ENCODE measurements at places on chromosomes 1 and 21.
A peak's percentile ranks its signal among the peaks of the same experiment; 100 is the strongest.

DNA sequence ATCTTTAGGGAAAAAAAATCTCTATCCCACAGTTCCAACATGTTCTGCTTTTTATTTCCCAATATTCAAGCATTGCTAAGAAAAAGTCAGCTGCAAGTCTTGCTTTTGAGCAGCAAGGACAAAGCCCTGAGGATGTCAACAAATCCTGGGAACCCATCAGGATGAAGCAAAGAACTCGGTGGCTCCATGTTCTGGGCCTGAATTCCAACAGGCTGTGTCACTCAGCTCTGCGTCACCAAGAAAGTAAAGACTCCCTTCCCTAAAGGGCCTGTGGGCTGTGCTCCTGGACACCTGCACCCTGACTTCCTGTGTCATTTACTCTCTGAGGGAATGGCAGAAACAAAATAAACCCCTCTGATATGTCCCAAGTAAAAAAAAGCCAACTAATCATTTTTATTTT is 95.5 kb downstream of the TIAM1 start:
- DNase-seq = no peak

DNA sequence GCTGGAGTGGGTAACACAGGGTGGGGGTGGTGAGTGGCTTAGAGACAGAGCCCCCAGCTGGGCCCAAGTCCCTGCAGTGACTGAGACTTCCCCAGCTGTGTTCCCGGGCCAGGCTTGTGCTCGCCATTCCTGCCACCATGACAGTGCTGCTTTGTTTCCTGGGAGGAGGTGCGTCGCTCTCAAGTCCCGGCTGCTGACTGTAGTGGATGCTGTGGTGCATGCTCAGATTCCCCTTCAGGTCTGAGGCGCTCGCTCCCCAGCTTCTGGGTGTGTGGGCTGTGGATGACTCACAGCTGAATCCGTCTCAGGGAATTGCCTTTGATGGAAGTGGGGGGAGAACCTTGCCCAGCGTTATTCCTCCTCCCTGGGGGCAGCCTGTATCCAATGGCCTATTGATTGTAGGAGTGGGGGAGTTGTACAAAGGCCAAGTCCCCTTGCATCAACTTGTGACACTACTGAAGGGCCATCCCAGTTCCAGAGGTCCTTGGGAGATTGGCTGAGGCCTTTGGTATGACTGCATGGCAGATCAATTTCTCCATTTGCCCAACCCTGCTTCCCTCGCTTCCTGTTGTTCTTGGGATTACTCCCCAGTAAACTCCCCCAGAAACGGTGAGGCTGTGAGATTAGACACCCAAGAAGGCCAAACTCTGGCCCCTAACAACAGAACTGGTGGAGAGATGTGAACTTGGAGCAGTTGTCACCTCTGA is 17.8 kb upstream of the POU3F1 start:
- DNase-seq = no peak

DNA sequence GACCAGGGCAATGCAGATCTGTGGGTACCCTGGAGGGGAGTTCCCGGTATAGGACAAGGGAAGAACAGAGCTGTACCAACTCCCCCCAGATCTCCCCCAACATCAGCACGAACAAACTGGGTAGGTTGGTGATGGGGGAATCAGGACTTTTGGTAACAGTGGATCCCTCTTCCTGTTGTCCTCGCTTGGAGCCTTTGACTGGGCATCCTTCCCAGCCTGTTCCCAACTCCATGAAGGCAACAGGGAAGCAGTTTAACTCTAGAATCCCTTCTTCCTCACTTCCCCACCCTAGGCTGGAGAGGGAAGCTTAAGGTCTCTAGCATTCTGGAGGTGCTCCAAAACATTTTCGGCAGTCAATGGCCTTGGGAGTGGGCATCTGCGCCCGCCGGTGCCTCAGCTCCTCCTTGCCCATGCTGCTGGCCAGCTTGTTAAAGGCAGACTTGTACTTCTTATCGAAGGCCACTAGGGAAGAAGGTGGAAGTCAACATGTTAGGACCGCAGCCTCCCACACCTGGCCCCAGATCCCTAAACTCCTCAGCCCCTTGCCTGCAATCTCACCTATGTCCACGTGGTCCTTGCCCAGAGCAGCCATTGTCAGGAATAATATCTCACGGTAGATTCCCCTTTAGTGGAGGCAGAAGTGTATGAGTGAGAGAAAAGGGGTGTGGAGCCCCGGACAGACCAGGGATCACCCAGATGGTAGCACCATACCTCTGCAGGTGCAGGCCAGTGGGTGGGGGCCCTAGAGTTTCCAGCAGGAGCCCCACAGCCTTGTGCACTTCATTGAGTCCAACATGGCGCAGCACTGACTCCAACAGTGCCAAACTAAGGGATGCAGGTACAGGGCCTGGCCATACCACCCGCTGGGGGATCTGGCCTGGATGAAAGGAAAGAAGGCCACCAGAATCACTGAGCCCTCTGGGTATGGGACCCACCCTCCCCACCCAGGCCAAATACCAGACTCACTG is 7.5 kb upstream of the GATAD2B start:
- DNase-seq = no peak

DNA sequence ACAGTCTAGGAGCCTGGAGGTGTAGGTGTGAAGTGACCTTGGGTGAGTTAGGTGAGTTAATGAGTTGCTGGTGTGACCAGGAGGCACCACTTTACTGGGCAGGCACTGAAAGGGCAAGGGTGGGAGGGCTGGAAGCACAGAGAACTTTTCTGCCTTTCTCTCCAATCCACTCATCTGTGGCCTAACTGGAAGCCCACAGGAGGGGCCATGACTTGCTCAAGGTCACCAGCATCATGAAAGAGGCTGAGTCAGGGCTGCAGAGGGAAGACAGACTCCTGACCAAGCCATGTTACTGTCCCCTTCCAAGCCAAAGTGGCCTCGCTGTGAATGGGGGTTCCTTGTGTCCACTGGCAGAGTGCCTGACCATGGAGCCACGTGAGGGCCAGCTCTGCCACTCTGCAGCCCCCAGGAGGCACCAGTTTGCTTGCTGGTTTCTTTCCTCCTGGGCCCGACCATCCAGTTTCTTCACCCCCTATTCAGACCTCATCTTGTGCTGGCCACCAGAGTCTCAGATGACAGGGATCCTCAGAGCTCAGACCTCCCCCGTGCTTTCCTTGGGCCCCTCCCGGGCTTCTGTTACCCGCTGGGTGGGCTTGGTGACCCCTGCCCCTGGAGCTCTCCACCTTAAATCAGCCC is 4.3 kb upstream of the BSND start:
- DNase-seq = no peak

DNA sequence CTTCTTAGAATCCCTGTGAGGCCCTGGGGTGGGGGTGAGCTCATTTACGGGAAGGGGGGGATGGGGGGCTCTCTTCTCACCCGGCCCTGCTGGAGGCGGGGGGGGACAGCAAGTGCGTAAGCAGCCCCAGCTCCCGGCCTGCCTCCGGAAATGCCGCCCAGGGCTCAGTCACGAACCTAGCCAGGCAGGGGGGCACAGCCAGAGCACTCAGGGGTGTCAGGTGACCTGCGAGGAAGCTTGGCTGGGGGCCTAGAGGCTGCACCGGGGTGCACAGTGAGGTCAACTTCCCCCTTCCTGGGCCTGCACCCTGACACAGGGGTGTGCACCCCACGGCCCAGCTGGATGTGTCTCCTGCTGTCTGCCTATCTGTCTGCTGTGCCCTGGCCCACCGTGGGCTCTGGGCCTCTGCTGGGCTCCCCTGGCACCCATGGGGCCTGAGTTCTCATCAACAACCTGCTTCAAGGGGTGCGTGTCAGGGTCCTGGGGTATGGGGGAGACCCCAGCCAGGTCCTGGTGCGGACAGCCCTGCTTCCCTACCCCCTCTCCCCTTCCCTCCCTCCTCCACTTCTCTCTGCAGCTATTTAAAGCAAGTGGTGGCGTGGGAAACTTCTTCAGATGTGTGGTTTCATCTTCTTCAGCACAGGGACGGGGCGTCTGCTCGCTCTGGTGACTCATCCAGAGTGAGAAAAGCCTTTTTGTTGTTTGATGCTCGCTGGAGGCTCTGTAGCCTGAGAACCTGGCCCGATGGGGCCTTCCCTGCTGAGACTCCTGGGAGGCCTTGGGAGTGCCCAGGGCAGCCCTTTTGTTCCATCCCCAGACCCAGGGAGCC is 92.5 kb upstream of the RUNX3 start:
- peak; percentile 96 for DNase-seq

- no peak for DNase-seq
These were observed 51.5 kb downstream of the CTH start for GRCh38 chr1:70462611-70463010.

- DNase-seq = no peak
These were observed 19.9 kb downstream of the KCNQ4 start for GRCh38 chr1:40803447-40803846.

DNA sequence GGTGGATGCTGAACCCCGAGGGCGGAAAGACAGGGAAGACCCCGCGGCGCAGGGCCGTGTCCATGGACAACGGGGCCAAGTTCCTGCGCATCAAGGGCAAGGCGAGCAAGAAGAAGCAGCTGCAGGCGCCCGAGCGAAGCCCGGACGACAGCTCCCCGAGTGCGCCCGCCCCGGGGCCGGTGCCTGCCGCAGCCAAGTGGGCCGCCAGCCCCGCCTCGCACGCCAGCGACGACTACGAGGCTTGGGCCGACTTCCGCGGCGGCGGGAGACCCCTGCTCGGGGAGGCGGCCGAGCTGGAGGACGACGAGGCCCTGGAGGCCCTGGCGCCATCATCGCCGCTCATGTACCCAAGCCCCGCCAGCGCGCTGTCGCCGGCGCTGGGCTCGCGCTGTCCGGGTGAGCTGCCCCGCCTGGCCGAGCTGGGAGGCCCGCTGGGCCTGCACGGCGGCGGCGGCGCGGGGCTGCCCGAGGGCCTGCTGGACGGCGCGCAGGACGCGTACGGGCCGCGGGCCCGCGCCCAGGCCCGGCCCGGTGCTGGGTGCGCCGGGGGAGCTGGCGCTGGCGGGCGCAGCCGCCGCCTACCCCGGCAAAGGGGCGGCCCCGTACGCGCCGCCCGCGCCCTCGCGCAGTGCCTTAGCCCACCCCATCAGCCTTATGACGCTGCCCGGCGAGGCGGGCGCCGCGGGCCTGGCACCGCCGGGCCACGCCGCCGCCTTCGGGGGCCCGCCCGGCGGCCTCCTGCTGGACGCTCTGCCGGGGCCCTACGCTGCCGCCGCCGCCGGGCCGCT is 20.7 kb downstream of the FOXO6 start:
- peak; percentile 36 for DNase-seq

GRCh38 chr1:184900507-184900906 is 73.8 kb downstream of the NIBAN1 start:
- DNase-seq = no peak

DNA sequence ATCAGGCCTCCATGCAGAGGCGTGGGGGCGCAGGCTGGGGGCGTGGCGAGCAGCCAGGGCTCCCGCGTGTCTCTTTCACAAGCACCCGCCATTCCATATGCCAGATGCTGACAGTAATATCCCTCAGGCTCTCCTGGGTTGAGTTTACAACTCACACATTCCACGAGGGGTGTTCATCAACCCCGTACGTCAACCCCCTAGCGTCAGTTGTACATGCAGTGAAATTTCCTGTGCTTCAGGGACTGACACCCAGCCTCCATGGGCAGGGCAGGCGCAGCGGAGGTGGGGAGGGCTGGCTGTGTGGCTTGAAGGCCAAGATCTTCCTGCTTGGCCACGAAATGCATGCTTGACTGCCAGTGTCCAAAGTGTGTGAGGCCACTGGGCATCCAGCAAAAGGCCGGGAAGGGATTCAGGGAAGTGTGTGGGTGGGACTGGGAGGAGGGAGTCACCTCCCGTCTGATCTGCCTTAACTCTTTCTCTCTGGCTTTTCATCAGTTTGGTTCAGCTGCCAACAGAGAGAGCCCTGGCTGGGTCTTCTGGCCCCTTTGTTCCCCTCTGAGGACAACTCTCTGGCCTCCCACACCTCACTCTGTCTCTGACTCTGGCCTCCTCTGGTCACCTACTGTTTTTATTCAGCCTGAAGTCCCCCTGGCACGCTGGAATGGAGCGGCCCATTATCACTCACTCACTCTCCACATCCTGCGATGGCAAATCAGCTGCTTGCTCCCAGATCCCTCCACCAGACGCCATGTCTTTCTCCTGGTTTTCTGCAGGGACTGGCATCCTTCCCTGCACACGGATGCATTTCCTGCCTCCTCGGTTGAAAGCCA is 33.8 kb downstream of the CLIC6 start:
- no peak for DNase-seq

DNA sequence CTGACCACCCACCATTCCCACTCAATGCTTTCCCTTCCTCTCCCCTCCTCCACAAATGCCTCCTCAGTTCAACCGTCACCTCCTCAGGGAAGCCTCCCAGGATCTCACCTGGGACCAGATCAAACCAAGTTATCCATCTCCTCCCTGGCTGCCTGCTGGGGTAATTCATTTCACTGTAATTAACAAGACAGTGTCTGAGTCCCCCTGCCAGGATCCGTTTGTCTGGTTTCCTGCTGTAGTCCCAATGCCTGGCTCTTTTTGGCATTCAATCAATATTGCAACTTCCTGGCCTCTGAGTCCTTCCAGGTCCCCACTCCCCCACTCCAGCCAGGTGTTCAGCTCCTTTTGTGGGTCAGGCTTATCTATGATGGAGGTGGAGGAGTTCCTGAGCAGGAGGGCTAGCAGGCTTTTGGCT is 687.7 kb downstream of the PTPRU start:
- no peak for DNase-seq

GRCh38 chr1:41666981-41667631 is 182.6 kb upstream of the EDN2 start:
- peak; percentile 45 for DNase-seq

DNA sequence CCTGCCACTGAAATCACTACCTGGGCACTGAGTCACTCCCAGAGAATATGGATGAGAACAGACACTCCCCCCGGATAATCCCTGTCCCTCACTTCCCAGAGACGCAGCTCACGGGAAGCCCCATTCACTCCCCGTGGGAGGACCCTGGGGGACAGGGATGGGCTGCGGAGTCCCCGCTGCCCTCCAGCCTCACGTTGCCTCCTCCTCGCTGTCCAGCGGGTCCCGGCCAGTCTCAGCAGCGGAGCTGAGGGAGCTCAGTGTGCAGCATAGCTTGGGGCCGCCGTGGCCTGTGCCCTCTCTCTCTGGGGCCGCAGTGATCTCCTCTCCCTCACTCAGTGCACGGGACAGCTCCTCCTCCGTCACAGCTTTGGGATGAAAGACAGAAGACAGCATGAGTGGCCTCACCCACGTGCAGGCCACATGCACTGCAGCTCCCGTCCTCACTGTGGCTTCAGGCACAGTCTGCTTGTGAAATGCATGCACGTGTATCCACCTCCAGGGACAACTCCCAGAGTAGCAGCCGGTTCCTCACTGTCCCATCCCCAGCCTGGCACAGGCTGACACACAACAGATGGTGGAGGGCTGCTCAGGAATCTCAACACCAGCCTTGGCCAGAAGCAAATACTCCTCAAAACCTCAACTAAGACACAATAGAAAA is 7.4 kb downstream of the CFAP410 start:
- DNase-seq = no peak

DNA sequence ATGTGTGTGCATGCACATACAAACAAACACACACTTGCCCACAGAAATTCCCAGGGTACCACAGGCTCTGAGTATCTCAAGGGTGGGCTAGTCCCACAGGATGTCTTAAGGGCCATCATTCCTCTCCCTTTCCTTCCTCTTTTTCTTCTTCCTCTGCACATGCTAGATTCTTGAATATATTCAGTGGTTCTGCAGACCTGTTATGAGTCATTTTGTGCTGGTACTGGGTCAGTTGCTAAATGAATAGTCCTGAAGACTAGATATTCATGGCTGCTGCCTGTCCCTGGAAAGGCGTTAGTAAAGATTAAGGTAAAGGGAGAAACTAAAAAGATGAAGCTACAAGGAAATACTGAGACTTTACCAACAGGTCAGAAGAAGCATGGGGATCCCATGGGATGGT is 256.7 kb upstream of the KIAA0040 start:
- no peak for DNase-seq

Measured in naive B cell (primary cell).